ENCODE measurements at places on chromosomes 12 and 14.

- no peak for DNase-seq
Observed at GRCh38 chr12:83659321-83659720, 972.6 kb downstream of the TMTC2 start.

DNA sequence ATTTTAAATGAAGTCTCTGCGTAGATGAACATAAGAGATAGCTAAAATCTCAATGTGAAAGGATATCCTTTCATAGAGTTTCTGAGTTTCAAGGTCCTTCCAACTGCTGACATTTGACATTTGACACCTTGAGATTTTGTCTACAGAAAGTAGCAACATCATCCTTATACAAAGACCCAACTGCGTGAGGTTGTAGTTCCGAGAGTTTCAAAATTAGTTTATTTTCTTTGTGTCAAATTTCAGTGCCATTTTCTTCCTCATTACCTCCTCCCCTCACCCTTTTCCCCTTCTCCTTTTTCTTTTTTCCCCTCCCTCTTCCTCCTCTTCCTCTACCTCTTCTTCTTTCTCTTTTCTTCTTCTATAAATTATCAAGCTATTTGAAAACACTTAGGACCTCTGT is 26.9 kb upstream of the BATF start:
- no peak for DNase-seq

GRCh38 chr12:24360057-24360456 is 410.6 kb upstream of the SOX5 start:
- no peak for DNase-seq

GRCh38 chr12:71014180-71014785 is 93.7 kb upstream of the PTPRR start:
- peak; percentile 8 for DNase-seq

DNA sequence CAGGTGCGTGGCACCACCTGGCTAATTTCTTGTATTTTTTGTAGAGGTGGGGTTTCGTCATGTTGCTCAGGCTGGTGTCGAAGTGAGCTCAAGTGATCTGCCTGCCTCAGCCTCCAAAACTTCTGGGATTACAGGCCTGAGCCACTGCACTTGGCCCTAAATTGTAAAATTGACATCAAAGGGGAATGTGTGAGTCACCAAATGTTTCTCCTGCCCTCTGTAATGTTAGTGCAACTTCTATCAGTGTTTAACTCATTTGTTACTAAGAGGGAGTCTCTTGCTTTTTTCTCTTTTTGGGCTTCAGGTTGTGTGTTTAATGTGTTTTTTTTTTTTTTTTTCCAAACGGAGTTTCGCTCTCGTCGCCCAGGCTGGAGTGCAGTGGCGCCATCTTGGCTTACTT is 2.3 kb downstream of the TULP3 start:
- DNase-seq, result peak; percentile 16

DNA sequence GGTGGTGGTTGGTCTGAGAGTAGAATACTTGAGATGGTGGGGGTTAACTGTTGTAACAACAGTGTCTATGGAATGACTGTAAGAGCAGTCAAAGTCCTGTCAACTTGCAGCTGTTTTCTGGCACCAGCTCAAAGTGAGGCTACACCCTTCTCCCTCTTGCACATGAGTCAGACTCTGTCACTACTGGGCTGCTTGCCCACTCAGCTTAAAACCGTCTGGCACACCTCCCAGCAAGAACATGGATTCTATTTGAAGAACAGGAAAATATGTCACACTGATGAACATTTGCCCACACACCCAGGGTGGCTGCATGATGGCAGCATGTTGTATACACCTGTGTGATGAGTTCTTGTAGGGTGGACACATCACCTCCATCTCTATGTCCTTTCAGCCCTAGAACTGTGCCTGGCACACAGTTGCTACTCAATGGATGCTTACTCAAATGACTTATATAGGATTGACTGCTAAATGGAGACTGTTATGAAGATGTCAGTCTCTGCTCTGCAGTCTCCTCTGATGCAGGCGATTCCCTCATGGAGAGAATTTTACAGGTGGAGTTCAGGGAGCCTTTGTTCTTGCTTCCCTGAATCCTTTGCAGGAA is 19.3 kb upstream of the SERPINA6 start:
- DNase-seq, result peak; percentile 22

GRCh38 chr12:96094201-96094600 is 58.8 kb upstream of the LTA4H start:
- DNase-seq, result peak; percentile 71

DNA sequence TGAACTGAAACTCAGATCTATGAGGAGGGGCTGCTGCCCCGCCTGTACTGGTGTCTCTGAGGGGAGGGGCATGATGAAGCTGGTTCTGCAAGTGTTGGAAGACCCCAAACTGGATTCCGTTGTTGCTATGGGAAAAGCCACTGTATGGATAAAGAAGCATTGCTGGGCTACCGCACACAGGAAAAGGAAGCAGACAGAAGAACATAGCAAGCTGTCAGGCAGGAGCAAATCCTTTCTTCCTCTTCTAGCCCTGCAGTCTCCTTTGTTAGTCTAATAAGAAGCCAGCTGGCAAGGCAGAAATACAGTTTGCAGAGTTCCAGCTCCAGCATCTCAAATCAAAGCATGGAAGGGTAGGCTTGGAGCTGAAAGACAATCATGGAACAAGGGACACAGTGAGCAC is 26.3 kb upstream of the NR1H4 start:
- no peak for DNase-seq

DNA sequence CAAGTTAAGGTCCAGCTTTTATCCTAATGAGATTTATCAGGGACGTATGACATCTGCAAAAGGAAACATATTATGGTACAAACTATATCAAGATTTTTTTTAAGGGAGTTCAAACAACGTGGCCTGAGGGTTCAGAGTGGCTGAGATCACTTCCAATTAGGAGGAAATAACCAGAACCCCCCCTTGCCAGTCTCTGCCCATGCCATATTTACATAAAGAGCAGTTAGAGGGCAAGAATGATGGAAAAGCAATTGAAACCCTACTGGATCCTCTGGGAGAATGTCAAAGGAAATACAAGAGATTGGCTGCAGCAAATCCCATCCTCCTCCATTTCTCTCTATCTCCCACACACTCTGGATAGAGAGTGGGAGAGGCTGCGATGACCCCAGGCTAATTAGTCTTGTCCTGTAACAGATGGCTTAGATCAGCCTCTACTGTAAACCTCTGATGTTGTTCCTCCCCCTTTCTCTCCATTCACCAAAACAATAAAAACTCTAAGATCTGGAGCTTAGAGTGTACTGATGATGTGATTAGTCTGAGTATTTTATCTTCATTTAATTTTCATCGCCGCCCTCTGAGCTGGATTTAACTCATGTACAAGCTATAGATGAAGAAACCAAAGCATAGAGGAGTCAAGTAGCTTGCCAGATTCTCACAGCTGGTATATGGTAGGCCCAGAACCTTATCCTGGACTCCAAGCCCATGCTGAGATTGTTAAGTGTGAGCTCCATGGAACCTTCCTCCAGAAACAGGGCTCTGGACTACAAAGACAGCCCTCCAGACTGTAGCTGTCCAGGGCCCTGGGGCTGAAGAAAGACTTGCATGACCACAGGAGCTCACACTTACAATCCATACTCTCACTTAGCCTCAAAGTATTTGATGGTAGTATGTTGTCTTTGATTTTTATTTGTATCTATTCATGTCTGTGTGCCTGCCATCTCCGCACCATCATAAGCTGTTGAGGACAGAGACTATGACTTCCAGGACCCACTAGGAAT is 54.1 kb upstream of the GNG2 start:
- no peak for DNase-seq

GRCh38 chr12:75452675-75453330 is 27.8 kb upstream of the GLIPR1 start:
- DNase-seq, result no peak

GRCh38 chr12:97386133-97386581 is 76.4 kb upstream of the RMST start:
- DNase-seq, result no peak

GRCh38 chr14:43041207-43041606 is 1434.5 kb downstream of the LRFN5 start:
- DNase-seq, result no peak

DNA sequence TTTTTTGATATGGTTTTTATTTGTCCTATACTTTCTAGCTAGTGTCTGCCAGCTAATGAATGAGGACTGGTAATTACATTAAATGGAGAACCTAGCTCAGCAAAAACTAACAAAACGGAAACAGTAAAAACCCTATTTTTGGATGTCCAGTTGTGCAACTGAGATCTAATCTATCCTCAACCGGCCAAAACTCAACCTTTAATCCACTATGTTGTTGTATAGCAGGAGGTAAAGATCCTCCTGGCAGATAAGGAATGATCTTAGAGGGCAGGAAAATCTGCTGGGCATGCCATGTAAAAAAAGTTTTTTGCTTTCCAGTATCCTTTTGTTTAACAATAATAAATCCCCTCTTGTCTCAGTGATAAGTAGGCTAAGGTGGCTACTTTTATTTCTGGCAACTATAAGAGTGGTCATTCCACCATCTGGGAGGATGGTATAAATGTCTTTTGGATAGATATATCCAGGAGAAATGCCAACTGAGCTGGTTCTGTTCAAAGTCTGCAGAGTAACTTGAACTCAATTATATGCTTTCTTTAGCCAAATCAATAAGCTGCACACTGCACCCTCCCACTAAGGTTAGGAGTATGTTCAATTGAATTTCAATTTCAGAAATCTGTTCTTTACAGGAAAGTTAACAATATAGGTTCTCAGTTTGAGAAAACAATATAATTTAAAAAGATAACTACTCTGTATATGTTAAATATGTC is 40.1 kb downstream of the WASHC3 start:
- DNase-seq, result peak; percentile 90

DNA sequence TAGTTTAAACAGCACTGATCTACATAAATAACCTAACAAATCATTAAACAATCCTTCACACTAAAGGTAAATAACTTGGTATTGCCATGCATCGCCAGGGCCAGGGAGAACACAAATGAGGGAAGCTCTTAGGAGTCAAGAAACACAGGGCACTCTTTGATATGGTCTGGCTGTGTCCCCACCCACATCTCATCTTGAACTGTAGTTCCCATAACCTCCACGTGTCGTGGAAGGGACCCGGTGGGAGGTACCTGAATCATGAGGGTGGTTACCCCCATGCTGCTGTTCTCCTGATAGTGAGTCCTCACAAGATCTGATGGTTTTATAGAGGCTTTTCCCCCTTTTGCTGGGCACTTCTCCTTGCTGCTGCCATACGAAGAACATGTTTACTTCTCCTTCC is 17.3 kb downstream of the TMEM132D start:
- DNase-seq, result no peak

- DNase-seq, result no peak
Observed at GRCh38 chr12:4012977-4013968, 140.1 kb upstream of the PARP11 start.

- no peak for DNase-seq
Observed at GRCh38 chr14:103232031-103232808, 101.8 kb upstream of the EIF5 start.

DNA sequence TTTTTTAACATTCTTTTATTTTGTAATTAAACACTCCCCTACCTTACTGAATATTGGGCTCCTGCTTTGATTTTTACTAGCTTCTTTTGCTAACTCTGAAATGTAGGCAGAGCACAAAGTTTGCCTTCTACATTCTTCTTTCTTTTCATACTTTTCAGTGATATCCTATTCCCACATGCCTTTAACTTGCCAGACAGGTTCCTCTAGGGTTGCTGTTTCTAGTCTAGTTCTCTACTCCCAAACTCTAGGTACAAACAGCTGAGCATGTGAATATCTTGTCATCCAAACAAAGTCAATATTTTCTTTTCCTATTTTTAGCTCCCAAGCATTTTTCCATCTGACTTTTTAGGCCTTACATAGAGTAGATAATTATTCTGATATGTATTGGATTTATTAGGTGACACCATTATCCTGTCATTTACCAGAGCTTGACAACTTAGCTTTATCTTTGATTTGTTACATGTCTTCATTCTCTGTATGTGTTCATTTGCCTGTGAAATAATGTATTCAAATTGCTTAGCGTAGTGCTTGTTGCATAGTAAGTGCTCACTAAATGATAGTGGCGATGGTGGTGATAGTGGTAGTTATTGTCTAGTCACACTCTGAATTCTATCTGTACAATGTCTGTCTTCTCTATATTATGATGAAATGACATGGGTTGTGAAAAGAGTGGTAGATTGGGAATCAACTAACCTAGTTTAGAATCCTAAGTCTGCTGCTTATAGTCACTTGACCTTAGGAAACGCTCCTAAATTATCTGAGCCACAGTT is 73.6 kb upstream of the DNM1L start:
- DNase-seq, result no peak

DNA sequence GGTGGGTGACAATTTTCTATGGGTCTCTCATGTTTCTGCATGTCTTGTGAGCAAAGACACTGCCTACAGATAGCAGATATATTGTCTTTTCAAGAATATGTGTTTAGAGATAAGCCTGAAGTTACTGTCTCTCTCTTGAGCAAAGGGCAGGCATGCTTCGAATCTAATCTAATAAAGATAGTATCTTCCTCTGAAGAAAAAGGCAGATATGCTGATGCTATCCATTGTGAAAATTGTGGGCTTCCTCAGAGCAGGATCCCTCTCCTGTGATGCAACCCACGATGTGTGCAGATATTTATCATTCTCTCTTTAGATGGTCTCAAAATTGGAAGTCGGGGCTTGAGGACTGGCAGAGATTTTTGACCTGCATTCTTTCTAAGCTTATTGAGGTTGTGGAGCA is 187.0 kb downstream of the DACT1 start:
- no peak for DNase-seq

All from NB4 (cell line).